SK-N-DZ (cell line): ENCODE measurements at places on chromosomes 6 and 20.

GRCh38 chr20:29409833-29410805 is 1847.3 kb upstream of the DEFB115 start:
- DNase-seq: no peak

- no peak for DNase-seq
Observed at GRCh38 chr6:12958052-12958706, 241.6 kb downstream of the PHACTR1 start.

GRCh38 chr6:86192123-86192522 is 549.4 kb upstream of the SYNCRIP start:
- DNase-seq: peak; percentile 38

DNA sequence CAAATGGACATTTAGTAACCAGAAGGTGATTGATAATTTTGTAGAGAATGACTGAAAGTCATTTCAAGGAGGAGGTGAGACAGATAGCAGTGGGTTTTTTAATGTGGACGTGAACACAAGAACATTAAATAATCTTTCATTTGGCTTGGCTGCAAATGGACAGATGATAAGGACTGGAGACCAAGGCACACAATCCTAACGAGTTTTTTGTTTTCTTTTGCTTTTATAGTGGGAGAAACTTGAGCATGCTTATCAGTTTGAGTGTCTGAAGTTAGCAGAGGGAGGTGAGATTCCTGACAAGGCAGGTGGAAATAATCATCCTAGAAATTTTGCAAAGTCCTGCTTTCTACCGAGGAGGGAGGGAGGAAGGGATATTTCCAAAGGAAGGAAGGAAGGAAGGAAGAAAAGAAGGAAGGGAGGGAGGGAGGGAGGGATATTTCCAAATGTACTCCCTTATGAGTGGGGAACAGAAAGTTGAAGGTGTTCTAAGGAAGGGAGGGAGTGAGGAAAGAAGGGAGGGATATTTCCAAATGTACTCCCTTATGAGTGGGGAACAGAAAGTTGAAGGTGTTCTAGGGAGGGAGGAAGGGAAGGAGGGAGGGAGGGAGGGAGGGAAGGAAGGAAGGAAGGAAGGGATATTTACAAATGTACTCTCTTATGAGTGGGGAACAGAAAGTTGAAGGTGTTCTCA is 63.1 kb downstream of the RNF217 start:
- no peak for DNase-seq

GRCh38 chr6:124858564-124858963 is 103.7 kb upstream of the RNF217 start:
- DNase-seq: no peak

- no peak for DNase-seq
Observed at GRCh38 chr6:52538252-52538900, 38.5 kb downstream of the TRAM2 start.

GRCh38 chr6:28807682-28808280 is 116.0 kb downstream of the TRIM27 start:
- DNase-seq: peak; percentile 44

GRCh38 chr6:164068527-164068926 is 654.0 kb downstream of the QKI start:
- DNase-seq: no peak
